Mucosa of gallbladder (tissue), 1 donor: ENCODE measurements at places on chromosomes 5 and 9.

DNA sequence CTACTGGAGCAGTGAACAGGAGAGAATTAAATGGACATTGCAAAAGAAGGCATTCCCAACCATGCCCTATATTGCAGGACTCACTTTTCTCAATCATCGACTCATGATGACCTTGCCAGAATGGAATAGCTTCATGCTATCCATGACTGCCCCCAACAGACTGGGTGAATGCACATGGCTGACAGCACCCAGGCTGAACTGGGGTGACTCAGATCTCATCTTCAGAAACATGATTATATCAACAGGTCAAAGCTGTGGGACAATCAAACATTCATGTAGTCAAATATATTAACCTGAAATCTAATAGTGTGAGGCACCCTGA, 34.7 kb upstream of the MIER3 start:
- no peak for DNase-seq

GRCh38 chr5:115325296-115325959, 29.0 kb upstream of the CCDC112 start:
- DNase-seq = no peak

GRCh38 chr9:98568234-98568908, 140.4 kb downstream of the GABBR2 start:
- DNase-seq = peak; percentile 2

GRCh38 chr9:92360083-92360482, 34.3 kb downstream of the CENPP start:
- DNase-seq = no peak

DNA sequence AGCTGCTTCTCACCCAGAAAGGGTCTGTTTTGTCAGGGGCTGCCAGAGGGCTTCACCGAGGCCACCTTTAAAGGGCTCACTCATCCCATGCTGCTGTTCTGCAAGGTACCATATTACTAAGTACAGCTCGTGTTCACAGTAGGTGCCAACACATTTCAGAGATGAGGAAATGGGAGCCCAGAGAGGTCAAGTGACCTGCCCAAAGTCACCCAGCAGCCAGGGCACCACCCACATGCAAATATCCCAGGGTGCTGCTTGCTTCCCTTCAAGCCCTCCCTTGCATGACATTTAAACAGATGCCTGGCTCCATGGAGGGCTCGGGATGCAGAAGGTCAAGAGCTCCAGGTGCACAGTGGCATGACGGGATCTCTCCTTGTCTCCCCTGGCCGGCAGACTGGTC, 123.5 kb upstream of the SARDH start:
- no peak for DNase-seq

DNA sequence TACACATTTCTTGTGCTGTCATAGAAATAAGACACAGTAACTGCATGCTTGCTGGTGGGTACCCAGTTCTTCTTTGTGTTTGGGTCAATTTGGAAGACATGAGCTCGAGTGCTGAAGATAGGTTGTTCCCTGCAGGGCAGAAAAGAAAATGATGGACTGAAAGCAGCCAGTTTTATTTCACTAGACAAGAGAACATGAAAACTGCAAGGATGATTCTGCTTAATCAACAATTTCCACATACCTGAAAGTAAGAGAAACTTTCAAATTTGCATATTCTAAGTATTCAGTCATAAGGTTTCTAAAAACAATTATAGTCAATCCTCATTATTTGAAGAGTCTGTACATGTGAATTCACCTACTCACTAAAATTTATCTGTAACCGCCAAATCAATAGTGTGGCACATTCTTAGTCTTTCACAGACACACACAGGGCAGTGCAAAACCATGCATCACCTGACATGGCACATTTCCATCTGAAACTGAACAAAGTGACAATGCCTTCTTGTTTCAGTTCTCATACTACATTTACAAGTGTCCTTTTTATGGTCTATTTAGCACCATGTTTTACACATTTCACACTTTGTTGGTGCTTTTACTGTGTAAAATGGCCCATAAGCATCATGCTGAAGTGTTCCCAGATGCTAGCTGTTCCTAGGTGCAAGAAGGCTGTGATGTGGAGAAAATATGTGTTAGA, 56.9 kb downstream of the HOMER1 start:
- no peak for DNase-seq

- DNase-seq = no peak
Measured at GRCh38 chr9:119375892-119376291, 6.7 kb upstream of the BRINP1 start.

GRCh38 chr9:131087354-131087893, 8.9 kb upstream of the AIF1L start:
- DNase-seq = no peak

- peak; percentile 22 for DNase-seq
Measured at GRCh38 chr5:36724467-36725332, 118.3 kb downstream of the SLC1A3 start.

DNA sequence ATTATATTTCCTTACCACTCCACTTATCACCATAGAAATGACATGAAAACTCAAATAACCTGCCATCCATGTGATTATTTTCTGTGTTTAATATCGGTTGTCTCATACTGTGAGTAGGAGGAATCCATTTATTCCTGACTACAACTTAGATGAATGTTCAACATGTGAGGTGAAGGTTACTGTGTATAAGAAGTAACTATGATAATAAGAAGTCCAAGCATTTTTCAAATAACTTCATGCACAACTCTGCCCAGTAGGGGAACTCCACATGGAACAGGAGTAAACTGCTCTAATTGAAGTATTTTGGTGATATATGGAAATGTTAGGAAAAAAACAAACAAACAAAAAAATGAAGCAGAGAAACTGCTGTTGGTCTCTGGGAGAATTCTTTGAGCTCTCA, 447.5 kb upstream of the GRIN3A start:
- no peak for DNase-seq

DNA sequence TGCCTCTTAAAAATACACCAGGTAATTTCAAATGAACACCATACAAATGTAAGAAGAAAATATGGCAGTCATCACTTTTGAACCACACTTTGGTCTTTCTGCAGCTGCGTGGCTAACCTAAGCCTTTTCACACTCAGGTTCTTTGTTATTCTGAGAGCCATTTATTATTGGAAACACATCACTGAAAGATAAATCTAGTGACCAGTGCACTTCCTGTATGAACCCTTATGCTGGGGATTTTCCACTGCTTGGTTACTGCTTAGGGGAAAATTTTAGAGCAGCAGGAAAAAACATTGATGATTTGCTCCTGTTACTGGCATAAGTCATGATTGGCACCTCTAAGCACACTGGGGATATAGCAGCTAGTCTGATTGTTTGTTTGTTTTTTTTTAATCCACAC, 58.6 kb upstream of the RANBP3L start:
- no peak for DNase-seq

DNA sequence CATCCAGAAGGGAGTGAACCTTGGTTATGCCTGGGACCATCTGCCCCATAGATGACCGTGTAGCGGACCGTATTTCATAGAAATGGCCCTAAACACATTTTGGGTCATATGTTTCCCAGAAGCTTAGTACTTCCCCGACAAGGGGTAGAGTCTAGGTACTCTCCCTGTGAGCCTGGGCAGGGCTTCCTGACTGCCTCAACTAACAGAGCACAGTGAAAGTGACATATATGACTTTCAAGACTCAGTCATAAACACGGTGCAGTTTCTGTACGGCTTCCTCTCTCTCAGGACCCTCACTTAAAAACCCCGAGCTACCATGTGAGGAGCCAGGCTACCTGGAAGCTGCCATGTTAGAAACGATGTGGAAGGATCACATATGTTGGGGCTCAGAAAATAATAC, 20.9 kb downstream of the C9orf57 start:
- no peak for DNase-seq

DNA sequence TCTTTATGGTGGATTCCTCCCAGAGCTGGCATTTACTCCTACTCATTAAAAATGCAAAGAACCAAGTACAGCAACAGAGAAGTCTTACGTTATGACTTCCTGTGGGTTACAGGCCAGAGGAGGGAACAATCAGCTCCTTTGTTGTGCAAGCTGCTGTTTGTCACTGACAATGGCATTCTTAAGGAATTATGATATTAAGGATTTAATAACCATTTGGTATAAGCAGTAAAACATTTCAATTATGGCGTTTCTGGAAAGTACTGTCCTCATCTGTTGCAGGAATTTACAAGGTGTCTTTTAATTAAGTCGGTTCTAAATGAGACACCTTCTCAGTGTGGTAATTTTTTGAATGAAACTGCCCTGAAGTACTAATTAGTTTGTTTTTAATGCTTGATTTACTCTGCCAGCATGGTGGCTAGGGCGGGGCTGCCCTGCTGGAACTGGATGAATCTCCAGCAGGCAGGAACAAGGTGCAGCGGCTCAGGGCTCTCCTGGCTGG, 49.1 kb upstream of the VDAC1 start:
- DNase-seq = peak; percentile 35

DNA sequence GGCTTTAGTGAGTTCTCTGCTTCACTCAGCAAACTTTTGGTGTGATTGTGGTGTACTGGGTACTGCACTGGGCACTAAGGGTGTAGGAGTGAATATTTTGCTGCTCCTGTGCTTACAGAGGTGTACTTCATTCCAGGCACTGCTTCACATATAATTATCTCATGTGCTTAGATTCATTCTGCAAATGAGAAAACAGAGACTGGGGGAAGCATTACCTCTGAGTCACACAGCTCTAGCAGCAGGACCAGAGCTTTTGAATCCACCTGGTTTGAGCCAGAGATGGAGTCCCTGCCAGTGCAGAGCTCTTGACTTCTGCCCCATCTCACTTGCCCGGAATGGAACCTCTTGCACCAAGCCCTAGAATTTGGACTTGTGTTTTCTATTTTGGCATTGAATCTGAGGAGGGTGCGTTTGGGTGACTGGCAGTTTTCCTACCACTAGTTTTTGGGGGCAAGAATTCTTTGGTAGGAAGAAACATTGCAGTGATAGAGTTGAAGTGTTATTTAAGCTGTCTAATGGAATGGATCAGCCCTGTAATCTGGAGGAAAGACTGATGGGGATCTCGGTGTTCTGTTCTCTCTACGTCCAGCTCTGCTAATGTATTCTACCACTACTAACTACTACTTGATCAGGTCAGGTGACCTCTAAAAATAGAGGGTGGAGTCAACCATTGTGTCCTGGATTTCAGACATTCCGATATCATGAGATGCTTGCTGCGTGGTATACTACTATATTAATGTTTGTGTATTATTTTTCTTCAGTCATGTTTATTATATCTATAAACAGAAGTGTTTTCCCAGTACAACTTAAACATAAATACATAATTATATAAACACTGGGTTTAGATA, 2.5 kb downstream of the ARHGAP26 start:
- DNase-seq = no peak

GRCh38 chr9:16524078-16524477, 346.4 kb downstream of the BNC2 start:
- no peak for DNase-seq

DNA sequence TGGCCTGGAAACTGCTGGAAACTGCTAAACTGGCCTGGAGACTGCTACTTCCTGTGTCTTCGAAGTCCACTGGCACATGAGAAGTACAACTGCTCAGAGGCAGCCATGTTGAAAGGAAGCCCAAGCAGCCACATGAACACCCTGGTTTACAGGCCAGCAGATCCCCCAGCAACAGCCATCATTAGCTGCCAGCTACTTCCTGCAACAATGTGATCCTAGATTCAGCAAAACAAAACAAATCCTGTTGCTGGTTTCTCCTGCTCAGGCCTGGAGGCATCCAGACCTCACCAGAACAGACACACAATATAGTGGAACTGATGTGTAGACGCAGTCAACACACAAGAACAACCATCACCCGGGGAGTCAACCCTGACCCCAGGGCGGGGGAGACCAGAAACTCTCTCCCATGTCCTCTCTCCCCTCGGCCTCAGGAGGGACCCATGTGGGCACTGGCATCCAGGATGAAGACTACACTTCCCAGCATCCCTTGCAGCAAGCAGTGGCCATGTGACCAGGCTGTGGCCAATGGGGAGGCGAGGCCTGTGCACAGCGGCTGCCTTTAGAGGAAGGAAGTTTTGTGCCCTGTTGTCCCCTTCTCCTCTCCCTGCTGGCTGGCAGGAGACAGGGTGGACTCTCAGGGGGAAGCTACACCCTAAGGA, 9.2 kb upstream of the LCN15 start:
- no peak for DNase-seq

DNA sequence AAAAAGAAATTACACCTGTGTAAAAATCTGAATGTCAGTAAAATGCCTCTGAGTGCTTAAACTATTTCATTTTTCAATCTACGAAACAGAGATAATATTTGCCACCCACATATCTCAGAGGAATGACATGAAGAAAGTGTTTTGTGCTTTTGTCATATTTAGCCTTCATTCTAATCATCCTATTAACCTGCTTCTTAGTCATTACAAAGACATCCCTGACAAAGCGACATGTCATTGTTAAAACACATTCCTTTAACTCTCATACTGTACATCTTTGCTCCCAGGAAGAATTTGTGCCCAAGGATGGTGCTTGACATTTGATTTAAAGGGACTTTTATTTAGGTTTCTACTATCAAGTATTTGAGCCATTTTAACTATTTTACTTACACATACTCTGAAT, 275.9 kb downstream of the DMRTA1 start:
- DNase-seq = no peak

GRCh38 chr5:15821506-15821905, 321.5 kb downstream of the FBXL7 start:
- no peak for DNase-seq

DNA sequence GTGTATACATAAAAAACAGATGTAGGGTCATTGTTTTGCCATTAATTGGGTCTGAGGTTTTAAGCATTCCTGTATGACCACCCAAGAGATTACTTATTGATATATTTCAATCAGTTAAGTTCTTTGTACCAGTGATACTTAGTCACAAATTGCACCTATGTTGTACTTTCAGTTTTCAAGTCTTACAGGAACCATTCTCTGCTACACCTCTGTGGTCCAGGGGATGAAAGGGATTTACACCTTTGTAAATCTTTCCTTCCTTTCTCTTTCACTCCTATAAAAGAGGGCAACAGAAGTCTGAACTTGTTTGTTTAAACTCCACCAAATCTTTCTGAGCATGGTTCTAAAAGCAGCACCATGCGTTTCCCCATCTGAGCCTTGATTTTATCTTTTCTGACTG, 86.1 kb downstream of the DEPDC1B start:
- no peak for DNase-seq

DNA sequence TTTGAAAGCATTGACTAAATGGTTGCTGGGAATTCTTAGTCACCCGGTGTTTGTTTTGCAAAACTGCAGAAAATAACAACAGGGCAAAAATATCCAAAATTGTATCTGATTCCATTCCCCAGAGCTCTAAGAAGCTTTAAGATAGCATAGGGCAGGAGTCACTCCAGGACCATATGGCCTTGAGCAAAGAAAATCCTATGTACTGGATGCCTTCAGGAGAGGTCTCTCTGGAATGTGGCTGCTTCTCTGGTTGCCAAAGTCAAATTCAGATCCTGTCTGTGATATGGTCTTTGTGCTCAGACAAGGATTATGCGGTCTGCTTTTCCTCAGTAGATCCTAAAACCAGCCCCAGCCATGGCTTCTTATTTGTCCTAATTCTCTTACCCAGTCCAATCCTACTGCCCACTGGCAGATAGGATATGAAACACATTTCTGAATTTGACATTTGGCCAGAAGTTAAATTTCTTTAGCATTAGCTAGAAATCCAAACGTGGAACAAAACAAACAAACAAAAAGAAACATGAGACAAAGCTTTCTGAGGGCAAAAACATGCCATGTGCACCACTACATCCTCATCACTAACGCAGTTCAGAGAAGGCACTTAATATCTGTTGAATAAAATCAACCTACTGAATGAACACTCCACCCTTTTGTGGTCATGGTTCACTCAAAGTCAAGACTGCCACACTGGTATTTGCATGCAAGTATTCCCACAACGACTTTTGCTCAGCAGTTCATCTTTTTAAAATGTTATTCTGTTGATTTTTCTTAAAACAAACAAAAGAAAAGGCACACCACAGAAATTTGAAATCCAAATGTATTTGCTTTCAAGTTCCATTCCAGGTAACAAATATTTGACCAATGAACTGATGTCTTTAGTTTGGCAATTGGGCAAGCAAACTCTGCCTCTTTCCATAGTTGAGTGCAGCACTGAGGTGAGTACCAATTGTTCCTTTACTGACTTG, 165.7 kb downstream of the TRPM6 start:
- DNase-seq = no peak
